ENCODE measurements at places on chromosomes 4 and X. TPM values are rescaled to one million over a fixed set of nuclear protein-coding genes. Genes with fewer than 3 reads are reported as not detected.
A peak's percentile ranks its signal among the peaks of the same experiment; 100 is the strongest.

- no peak for DNase-seq
These were observed 311.1 kb downstream of the PDGFC start for GRCh38 chr4:156660465-156660864.

- no peak for DNase-seq
These were observed 10.6 kb upstream of the HSD17B13 start for GRCh38 chr4:87333267-87333666.

DNA sequence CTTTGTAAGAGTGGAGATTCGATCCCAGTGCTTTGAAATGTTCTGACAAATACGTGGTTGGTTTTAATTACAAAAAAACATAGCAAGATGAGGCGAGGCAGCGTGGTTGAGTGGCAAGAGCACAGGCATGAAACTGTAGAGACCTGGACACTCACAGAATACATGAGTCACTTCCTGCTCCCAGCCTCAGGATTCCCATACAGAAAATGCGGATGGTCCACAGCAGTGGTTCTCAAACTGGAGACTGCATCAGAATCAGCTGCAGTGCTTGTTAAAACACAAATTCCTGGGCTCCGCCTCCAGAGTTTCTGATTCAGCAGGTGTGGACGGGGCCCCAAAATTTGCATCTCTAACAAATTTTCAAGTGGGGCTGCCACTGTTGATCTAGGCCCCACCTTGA is 10.1 kb downstream of the OTOP1 start:
- DNase-seq, result no peak

GRCh38 chrX:418927-419729 is 32.4 kb upstream of the PPP2R3B start:
- DNase-seq, result no peak

- DNase-seq, result no peak
These were observed 76.5 kb upstream of the SMARCAD1 start for GRCh38 chr4:94131212-94131611.

GRCh38 chr4:159445692-159446091 is 342.8 kb downstream of the RAPGEF2 start:
- no peak for DNase-seq

- no peak for DNase-seq
These were observed 206.3 kb downstream of the SLC4A4 start for GRCh38 chr4:71545168-71545567.

DNA sequence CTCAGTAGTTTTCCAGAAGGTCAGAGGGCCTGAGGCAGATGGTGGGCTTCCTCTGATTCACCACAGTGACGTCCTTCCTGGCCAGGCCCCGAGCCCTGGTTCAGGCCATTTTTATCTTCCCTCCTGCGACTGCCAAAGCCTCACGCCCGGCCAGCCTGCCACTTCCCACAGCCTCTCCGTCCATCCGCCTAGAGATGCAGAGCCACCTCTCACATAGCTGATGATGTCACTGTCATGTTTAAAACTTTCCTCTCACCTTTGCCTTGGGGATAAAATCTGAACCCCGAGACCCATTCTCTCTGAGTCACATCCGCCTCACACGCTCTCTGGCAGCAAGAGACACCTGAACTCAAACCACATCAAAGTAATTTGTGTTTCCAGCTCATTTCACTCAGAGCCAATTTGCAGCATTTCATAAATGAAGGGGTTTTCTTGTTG is 175.3 kb downstream of the QDPR start:
- DNase-seq, result peak; percentile 87

GRCh38 chr4:53919535-53919934 is 144.9 kb downstream of the CHIC2 start:
- DNase-seq, result no peak

DNA sequence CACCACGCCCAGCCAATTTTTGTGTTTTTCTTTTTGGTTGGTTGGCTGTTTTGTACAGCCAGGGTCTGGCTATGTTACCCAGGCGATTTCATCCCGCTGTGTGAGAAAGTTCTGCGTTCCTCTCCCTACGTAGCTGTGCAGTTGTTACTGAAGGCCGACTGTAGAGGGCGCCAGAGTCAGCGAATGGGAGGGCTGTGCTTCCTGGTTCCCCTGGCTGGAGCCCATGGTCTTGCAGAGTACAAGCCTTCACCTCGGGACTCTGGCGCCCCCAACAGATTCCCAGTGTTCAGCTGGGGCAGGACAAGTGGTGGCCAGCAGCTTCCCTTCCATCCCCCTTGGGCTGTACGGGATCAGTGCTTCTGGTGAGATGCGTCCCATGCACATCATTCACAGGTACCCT is 5.6 kb upstream of the CT45A1 start:
- no peak for DNase-seq

RLIM gene
- 58.6 TPM for total RNA-seq

CT45A1 gene
- total RNA-seq, result not detected
